LoVo (cell line): ENCODE measurements at places on chromosomes 12 and 14.

DNA sequence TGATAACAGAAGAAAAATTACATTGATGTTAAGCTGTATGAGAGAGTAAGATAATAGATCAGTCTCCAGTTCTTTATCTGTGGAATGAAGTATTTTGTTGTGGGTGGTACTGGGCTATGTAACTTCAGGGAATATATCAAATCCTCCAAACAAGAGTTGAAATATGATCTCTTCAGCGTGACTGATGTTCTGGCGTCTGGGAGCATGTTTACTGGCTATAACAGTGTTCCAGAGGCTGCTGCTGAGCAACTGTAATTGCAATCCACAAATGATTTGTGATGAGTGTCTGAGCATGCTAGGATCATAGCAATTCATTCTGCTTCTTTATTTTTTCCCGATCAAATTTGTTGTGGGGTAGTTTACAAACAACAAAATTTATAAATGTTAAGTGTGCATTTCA, 18.6 kb upstream of the CCDC198 start:
- no peak for DNase-seq

- DNase-seq, result no peak
Observed at GRCh38 chr14:78319406-78319805, 149.2 kb downstream of the NRXN3 start.

GRCh38 chr12:88615490-88615889, 35.2 kb upstream of the KITLG start:
- DNase-seq, result no peak

GRCh38 chr12:6088921-6089747, 35.3 kb downstream of the VWF start:
- DNase-seq, result peak; percentile 61

- no peak for DNase-seq
Observed at GRCh38 chr14:55845963-55846825, 266.2 kb downstream of the KTN1 start.

- DNase-seq, result no peak
Observed at GRCh38 chr12:81779216-81779615, 20.1 kb upstream of the PPFIA2 start.

DNA sequence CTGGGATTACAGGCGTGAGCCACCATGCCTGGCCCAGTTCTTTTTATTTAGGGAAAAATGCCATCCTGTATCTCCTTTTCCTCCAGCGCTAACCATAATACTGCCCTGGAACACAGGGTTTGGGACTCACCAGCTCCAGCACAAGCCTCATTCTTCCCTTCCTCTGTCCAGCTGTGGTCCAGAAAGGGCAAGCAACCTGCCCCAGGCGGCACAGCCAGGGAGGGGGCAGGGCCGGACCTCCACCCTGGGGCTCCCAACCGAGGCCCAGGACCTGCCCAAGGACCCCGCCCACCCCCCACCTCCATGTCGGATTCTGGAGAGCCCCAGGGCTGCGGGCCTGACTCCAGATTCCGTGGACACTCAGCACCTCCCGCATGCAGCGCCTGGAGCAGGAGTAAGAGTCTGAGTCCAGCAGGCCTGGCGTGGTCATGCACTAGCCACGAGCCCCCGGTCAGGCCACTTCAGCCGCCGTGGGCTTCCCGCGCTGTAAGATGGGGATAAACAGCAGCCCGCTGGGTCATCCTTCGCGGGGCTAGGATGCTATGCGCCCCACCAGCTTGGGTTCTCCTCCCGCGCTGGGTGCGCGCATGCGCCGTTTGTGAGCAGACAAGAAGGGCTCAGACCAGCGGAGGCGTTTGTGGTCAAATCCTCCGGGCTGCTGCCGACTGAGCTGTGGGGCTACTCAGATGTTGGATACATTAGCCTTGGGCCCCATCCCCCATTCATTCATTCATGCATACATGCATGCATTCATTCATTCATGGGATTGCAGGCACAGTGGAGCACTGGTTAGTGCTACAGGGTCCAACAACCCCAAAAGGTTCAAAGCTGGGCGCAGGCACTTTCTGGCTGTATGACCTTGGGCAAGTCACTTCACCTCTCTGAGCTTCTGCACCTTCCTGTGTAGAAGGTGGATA, 16.3 kb downstream of the TMEM119 start:
- DNase-seq, result no peak

- no peak for DNase-seq
Observed at GRCh38 chr12:84982888-84983287, 53.2 kb downstream of the TSPAN19 start.

DNA sequence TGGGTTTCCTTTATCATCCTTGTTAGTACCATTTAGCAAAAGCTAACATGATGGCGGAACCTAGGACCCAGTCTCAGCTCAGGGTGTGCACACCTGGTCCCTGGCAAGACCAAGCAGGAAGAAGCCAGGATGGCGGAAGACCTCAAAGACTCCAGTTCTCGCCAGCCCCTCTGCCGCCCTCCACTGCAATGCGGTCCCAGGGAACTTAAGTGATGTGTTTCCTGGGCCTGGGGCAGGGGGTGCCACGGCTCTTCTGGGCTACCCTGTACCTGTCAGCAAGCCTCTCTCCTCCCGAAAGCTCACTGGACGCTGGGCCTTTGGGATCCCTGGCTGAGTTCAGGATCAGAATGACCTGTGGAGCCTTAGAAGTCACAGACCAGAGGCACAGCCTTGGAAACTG, 71.3 kb downstream of the FBXL14 start:
- DNase-seq, result no peak

GRCh38 chr14:56324856-56325699, 206.9 kb downstream of the PELI2 start:
- DNase-seq, result no peak

GRCh38 chr14:29803045-29803444, 124.6 kb downstream of the PRKD1 start:
- DNase-seq, result no peak

DNA sequence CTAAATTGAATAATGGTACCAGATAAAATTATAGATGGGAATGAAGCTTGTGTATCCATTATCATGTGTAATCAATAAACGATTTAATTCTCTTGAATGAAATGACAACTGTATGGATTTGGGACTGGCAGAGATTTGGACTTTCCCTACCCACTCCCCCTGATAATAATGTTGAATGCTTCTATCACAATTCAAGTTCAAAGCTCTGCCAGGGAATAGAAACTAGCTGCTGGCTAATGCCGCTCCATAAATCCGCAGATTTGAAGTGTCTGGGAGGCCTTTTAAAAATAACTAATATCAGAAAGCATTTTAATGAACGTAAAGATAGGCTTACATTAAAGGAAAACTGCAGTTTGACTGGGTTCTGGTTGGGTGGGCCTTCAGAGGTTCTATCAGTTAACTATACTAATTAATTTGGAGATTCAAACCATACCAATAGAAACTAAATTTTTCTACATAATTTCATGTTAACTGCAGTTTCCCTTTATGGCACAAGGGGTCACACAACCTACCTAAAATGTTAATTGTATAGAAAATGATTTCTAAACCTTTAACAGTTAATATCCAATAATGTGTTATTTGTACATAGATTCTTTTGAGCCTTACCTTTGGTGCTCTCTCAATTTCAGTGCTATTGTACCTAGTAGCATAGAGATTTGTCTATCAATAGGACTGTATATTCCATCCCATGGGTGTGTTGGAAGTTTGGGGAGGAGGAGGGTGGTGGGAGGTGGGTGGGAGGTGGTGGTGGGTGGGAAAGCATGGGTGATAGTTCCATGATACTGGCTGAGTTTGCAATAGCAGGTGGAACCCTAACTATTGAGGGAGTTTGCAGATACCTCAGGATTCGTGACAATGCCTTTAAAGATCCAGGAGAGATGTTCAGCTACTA, 4.9 kb downstream of the HNRNPA1 start:
- peak; percentile 20 for DNase-seq

- DNase-seq, result no peak
Observed at GRCh38 chr12:8827551-8828256, 5.3 kb downstream of the A2ML1 start.
